ENCODE measurements at places on chromosomes 1 and 21.

DNA sequence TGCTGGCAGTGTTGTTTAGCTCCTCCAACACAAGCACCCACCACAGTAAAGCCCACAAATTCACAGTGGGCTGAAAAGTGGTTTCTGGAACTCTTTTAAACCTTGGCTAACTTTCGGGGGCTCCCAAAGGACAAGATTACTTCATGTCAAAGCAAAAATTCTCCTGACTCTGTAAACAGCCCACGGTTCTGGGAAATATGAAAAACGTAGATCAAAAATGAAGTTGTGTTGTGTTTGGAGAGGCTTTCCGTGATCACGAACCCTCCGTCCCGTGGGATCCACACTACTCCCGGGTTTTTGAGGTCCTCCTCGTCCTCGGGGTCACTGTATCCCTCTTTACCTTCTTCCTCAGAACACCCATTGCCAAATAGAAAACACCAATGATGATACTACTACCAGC, 159.0 kb upstream of the RUNX1 start:
- no peak for DNase-seq

GRCh38 chr1:110250008-110250407, 39.9 kb downstream of the KCNC4 start:
- no peak for DNase-seq

DNA sequence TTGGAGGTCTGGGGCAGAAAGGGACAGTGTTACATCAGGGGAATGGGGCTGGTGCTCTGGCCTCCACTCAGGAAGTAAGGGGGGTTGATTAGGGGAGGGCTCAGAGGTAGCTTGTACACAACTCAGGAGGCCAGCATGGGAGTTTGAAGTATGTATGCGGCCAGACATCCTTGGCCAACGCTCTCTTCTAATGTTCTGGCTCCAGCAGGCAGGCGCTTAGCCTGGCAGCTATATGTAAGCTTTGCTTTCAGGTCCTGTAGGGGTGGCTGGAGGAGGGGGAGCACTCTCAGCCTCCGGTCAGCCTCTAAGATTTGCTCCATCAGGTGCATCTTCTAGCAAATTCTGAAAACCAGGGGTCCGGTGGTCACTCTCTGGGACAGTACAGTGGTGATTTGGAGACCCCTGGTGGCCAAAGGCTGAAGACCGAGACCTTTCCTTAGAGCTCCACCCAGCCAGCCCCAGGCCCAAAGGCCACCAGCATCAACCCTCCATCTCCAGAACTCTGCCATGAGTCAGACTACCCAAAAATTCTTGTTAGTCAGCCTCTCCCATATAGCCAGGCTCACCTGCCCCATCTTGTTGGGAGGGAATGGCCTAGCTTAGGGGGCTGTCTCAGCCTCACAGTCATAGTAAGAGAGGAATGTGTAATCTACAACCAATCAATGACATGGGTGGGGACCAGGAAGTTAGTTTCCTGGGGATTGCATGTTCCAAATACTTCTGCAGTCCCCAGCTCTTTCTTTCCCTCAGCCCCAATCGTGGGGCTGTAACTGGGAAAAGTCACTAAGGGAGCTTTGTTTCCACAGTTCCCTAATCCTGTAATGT, 9.7 kb upstream of the COL8A2 start:
- DNase-seq = peak; percentile 76

- peak; percentile 29 for DNase-seq
Observed at GRCh38 chr1:7221826-7222694, 436.8 kb downstream of the CAMTA1 start.

GRCh38 chr21:33871171-33871570, 44.4 kb downstream of the ATP5PO start:
- peak; percentile 22 for DNase-seq

DNA sequence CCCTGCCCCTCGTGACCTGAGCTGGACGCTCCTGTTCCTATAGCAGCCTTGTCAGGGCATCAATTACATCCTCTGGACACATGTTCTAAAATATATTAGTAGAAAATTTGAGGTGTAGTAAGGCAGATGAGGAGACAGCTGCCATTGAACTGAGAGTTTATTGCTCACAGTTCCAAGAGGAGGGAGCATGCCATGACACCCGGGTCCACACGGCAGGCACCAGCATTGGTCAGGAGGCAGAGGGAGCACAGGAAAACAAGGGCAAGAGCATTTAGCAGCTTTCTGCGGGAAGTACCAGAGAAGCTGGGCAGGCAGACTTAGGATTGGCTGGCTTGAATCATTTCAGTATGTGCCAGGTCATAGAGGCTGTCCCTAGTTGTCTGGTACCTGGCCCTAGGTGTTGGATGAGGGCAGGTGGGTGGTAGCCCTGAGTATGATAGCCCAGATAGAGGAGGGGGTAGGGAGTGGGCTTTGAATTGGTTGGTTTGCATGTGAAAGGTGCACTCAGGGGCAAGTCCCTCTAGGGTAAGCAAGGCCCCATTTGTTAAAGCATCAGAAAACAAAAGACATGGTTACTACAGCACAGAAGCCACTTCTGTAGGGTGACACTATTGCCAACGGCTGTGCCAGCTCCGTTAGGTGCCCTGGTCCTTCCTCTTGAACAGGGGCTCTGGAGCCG, 223.6 kb upstream of the RAB4A start:
- DNase-seq = no peak

DNA sequence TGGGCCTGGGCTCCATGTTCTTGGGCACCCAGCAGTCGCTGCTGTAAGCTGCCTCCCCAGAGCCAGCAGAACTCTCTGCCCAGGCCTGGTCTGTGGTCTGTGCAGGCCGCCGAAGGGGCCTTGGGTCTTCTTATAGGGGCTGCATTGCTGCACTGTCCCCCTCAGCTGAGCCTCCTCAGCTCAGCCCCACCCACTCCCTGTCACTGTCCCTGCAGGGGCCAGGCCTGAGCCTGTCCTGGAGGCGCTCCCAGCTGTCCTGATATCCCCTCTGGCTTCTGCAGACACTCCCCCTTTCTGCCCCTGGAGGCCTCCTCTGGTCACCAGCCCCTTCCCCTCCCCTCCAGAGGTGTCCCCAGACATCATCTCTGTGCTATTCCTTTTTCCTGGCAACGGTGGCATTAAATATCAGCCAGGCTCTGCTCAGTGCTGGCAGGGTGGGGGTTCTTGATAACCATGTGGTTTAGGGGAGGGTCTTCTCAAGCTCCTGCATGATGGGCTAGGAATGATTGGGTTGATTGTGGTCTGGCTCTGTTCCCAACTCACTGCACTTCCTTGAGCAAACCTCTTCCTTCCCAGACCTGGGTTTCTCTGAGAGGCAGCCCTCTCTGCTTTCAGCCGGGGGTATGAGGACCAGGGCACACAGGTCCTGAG, 3.7 kb upstream of the FOXO6 start:
- peak; percentile 56 for DNase-seq

GRCh38 chr1:78029793-78030192, 16.0 kb upstream of the GIPC2 start:
- DNase-seq = no peak

DNA sequence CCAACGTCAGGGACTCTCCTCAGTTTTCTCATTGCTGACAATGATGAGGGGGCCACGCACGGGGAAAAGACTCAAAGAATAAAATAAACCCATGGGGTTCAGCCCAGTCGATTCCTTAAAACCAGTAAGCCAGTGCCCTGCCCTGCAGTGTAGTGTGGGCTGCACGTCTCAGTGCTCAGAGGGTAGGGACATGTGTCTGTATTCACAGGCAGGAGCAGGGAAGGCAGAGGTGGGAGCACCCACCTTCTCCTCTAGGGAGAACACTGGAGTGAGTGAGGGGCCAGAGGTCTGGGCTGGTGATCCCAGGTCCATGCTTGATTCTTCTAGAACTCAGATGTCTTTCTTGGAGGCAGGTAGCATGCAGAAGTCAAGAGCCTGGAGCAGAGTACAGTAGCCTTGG, 303.6 kb downstream of the MATN1 start:
- DNase-seq = no peak

DNA sequence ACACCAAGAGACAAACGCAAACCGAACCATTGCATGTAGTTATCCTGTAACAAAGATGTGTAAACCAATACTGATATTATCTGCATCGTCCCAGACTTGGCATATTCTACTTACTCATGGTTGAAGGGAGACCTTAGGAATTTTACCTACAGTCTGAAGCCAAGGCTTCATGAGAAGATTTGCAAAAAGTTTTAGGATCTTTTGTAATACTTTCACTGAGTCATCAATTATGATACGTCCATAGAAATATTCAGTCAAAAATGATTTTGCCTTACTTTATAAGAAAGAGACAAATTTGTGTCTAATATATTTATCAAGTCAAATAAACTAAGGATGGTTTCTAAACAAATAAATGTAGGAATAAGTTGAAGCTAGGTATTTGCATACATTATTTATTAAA, 1176.1 kb upstream of the ADGRL2 start:
- no peak for DNase-seq

DNA sequence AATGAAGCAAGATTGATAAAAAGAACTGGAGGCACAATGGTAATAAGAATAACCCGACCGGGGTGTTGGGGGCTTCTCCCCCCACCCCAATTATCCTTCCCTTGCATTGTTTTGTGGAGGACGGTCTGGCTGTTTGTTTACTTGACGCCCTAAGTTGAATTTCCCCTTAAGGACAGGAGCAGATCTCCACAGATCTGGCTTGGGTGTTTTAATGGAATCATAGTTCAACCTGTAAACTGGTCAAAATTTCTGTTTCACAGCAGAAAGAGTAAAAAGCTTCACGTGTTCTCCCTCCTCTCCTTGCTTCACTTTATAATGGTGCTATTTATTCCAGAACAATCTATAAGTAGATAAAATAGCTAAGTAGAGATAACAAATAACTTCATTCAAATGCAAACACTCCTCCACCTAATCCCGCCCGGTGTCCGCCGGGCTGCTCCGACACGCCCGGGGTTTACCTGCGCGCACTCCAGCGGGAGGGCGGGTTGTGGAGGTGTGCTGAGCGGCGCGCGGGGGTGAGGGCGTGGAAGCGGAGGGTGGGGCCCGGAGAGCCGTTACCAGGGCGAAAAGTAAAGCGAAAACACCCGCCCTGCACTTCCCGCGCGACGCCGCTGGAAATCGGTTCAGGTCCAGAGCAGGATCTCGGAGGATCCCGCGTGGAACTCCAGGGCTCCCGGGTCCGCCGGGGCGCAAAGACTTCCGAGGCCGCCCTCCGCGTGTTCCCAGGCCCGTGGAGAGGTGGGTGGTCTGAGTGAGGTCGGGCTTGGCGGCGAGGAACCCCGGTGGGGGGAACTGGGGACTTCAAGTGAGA, 2.0 kb upstream of the ATF3 start:
- no peak for DNase-seq

GRCh38 chr21:15192243-15192642, 127.4 kb upstream of the NRIP1 start:
- DNase-seq = no peak

DNA sequence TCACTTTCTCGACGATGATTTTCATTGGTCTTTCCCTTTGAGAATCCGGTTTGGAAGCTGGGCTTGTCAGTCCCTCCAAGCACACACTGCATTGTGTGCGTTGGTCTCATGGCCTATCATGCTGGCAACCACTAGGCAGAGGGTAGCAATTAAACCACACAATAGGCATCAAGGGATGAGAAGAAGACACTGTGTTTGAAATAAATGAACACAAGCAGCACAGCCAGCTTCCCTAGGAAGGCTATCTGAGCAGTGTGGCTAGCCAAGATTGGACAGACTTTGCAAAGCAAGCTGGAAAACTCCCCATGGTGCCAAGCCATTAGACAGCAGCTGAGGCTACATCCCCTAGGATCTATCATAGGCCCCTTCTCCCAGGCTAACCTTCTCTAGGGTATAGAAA, 288.7 kb downstream of the NUF2 start:
- no peak for DNase-seq

- no peak for DNase-seq
Observed at GRCh38 chr1:155013632-155014031, 11.0 kb downstream of the ZBTB7B start.

DNA sequence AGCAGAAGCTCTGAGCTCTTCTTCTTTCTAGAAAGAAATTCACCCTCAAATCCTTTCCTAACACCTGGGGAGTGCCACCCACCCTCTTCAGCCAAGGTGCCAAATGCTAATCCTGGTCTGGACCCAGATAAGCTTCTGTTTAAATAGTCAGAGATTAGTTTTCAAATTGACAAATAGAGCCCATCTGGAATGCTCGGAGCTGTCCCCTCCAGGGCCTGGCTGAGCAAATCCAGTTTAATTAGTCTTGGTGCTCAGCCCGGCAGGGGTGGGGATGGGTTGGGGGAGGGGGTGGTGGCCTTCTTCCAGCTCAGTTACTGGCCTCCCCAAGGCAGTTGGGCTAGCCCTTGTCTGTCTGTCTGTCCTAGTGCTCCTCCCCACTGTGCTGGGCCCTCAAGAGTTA, 269.5 kb downstream of the GRIK3 start:
- DNase-seq = no peak

GRCh38 chr1:161705537-161705936, 1.5 kb upstream of the FCRLA start:
- DNase-seq = no peak

- DNase-seq = no peak
Observed at GRCh38 chr1:155179112-155180031, 5.7 kb downstream of the TRIM46 start.

DNA sequence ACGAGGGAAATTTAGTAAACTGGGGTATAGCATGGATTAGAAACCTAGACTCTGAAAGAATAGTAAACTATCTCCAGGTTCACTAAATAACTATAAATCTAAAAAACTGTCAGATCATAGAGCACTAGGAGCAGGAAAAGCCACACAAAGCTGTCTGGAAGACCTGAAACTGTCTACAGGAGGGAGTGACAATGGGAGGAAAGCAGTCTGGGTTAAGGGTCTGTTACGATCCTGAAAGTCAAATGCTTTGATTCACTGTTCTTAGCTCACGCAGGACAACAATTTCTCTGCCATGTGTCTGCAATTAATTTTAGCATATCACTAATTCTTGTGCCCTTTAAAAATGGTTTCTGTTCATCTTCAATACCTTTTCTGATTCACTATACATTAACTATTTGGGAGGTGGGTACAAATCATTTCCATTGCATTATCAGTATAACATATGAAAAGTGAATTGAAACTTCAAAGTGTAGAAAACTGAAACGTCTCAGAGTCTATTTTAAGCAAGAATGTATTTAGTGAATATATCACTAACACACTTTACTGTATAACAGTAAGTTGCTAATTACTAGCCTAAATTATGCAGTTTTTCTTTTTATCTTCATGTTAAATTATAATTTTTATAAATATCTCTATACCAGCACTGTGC, 18.4 kb downstream of the CEP170 start:
- DNase-seq = no peak

- DNase-seq = no peak
Observed at GRCh38 chr1:210396541-210396940, 67.8 kb downstream of the HHAT start.

- DNase-seq = no peak
Observed at GRCh38 chr1:203114202-203114601, 13.3 kb upstream of the ADORA1 start.
